ENCODE measurements at places on chromosomes 3 and 15.

- DNase-seq = no peak
These were observed 64.8 kb downstream of the SPSB4 start for GRCh38 chr3:141115789-141116541.

DNA sequence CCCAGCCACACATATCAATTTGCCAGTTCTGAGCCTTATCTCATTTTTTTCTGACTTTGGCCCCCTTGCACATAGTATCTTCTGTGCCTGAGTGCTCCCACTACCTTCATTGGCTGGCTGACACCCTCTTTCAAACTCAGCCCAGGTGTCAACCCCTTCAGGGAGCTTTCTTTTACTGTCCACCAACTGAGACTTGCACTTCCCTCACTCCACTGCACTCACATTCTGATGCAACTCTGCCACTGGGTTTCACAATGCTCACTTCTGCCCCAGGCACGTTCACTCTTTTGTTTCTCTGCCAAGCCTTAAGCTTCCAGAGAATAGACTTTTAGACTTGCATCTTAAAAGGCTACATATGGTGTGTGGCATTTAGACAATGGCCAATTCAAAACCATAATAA, 101.5 kb upstream of the CBLB start:
- DNase-seq = no peak

- no peak for DNase-seq
These were observed 145.1 kb downstream of the NFKBIZ start for GRCh38 chr3:101994386-101994785.

- DNase-seq = no peak
These were observed 10.7 kb downstream of the ARID3B start for GRCh38 chr15:74551714-74552113.

GRCh38 chr3:147396712-147397046, 9.7 kb downstream of the ZIC4 start:
- DNase-seq = no peak
